RKO (cell line): ENCODE measurements at places on chromosomes 7 and 10.

DNA sequence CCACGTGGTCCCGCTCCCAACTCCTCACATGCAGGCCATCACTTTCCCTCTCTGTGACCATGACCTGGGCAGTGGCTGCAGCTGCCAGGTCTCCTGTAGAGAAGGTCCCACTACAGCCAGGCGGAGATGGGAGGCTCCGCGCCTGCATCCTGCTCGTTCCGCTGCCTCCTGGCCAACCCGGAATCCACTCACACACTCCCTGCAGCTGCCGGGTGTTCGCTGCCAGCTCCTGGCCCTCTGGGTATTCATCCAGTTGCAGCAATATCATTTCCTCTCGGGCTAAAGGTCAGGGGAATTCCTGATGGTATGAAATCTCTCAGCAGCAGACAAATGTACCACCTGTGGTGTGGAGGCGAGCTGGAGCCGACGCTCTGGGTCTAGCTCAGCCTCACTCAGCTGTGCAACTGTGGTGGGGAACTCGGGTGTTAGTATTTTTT, 65.7 kb downstream of the TLL2 start:
- no peak for DNase-seq

DNA sequence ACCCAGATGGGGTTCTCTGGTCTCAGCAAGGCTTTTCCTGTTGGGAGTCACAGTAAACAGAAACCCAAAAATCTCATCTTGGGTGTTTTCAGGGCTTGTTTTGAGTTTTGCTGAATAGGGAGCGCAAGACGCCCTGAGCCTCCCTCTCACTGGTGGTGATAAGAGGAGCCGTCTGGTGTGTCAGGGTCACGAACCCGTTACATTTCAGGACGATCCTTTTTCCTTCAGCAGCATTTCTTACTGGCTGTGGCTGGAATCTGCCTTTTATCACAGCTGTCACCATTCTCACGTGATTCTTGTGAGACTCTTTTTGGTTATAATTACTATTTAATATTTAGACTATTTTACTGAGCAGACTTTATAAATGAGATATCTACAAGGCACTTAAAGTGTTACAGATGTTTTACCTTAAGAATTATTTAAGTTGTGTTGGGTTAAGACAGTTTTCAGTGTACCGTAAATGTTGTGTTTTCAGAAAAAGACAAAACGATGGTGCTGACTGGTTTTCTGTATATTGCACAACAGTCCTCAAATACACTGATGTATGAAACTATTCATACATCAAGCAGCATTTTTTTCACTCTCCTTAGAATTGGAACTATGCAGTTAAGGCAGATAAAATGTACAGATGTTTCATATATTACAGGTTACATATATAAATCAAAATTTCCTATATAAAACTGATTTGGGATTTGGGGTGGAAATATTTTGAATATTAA, 2.2 kb upstream of the GET4 start:
- DNase-seq, result no peak

- peak; percentile 86 for DNase-seq
These were observed 188.6 kb downstream of the ETV1 start for GRCh38 chr7:13800694-13801448.

GRCh38 chr10:28316696-28317095, 13.8 kb upstream of the MPP7 start:
- no peak for DNase-seq

DNA sequence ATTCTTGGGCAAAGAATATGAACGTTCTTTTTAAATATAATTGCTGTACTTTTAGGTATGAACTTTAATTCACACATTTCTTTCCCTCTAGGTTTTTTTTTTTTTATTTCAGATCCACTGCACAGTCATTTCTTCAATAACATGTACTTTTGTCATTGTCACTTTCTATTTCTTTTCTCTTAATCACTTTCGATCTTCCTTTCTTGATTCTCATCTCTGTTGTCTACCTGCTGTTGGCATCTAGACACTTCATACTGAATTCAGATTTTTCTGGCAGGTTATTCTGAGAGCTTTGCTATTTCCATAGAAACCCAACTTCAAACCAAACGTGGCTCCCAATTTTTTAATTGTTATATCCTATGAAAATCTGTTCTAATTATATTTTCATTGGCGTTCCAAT, 211.7 kb upstream of the KLF6 start:
- DNase-seq, result no peak

DNA sequence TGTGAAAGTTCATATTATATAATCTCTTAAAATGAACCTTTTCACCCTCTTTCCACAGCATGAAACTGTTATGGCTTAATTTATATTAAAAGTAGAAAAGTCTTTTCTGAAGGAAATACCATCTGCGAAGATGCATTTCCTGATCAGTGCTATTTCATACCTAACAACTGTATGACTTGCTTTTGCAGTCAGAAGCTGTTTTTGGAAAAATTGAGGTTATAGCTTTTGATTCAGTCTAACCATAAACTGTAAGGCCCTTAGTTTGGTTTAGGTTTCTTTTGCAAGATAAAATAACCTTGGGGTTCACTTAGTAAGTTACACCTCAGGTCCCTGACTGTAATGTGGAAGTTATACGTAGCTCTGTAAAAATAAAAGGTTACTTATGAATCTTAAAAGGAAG, 22.7 kb upstream of the PARP12 start:
- DNase-seq, result no peak

DNA sequence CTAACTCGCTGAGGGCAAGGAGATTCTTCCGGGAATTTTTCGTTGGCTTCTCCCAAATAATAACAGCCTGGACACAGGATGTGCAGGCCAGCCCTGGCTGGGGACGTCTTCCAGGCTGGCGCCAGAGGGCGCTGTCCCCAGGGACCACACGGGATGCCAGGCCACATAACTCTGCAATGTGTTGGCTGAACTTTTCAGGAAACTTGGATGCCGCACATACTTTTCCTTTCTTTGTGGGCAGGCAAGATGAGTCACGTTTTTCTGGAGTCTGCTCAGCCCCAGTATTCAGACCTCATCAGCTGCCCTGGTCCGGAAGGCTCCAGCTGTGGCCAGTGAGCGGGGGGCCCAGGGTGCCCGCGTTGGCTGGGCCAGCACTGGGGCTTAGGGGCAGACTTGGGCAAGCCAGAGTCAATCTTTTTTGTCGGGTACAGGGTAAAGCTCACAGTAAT, 122.7 kb downstream of the PRKAG2 start:
- peak; percentile 100 for DNase-seq

DNA sequence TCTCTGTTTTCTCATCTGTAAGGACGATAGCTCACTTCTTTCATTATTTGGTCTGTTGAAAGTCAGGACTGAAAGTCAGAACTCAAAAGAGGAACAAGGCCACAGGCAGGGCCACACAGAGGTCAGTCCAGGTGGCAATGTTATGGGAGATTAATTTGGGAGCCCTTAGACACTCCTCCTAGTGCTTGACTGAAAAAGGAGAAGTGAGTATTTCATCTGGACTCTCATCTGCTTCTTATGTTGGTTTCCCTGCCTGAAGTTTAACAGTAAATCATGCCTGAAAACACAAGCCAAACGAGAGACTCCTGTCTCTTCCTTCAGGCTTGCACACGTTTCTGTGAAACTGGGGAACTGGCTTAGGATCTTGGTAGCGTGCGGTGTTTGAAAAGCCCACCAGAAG, 248.5 kb downstream of the BUB3 start:
- DNase-seq, result no peak

DNA sequence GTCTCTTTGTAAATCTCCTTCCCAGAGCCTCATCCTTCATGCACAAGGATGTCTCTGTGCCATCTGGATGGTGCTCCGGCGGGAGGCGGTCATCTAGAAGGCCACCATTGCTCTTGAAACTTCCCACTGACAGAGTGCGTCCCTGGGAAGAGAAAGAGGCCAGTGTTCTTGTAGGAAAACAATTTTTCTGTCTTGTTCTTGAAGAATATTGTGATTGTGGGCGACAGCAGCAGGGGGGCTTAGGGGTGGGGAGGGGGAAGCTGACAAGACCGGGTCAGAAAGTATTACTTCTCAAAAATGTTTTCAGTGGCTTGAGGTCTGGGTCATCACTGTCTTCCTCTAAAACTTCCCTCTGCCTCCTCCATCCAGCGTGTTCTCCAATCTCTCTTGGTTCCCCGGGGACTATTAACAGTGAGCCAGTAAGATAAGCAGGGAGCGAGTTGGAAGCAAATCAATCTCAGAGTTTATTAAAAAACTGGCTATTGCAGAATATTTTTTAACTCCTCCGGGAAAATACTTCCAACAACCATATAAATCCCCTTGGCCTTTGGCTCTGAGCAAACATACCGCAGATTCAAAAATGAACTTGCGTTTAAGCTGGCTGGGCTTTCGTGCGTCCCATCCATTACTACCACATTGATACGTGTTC, 597.8 kb upstream of the MGMT start:
- no peak for DNase-seq

GRCh38 chr7:106205621-106206222, 79.1 kb downstream of the NAMPT start:
- DNase-seq, result no peak

DNA sequence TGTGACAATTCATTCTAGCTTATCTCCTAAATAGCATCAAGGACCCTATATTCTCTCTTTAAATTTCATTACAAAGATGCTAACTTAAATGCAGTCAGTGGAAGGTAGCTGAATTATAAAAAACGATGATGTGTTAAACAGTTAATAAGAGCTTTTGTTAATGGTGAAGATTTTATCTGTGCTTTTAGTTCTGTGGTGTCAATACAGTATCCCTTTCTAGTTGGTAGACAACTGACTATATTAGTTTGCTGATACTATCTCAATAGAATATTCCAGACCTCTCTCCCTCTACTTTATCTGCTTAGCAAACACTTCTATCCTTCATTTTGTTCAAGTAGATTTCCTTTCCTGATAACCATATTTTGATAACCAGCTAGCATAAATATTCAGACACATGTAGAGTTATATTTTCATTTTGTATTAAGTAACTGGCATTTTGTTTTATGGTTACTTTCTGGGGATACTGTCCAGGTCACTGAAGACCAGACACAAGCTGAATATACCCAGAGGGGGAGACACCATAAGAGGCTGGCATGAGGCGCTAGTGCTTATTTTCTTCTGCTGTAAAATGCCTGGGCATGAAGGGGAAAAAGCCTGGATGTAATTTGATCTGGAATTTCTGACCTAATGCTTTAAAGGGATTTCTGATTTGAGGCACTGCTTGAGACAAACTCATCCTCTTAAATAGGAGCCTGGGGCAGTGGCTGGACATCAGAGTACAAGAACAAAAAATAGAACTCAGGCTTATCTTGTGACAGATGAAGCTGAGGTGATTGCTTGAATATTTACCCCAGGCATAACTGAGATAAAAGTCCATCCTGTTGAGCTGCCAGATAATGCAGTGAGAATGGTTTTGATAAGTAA, 197.5 kb downstream of the MALRD1 start:
- no peak for DNase-seq

DNA sequence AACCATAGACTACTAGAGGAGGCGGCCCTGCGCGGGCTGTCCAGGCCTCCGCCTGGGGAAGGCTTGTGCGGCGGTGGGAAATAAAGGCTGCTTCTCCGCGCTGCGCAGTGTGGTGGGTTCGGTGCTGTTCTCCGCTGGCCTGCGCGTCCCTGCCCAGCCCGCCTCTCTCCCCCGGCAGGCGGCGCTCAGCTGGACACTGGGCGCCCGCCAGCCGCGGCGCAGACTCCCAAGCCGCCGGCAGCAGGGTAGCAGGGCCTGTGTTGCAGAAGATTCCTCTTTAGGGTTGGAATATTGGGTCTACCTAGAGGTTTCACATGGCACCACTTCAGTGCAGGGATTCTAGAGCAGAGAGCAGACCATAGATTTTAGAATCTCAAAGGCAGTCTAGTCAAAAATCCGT, 66.1 kb upstream of the ZPBP start:
- no peak for DNase-seq

DNA sequence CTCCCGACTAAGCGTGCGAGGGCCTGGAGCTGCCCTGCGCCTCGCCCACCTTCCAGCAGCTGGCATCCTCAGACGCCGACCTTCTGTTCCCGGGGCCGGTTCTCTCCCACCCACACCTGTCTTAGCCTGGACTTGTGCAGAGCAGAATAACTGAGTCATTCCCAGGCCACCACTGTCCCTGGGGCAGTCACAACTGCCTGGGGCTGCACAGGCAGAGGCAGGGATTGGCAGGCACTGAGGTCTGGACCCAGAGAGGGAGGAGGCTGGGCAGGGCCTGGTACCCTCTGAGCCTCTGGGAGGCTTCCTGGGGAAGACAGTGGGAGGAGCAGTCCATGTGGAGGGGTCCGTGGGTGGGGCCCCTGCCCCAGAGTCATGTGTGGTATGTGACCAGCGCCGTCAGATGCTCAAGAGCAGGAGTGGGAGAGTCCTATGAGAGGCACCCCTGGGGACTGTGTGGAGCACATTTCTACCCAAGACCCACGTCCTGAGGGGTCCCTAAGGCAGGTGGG, 74.3 kb downstream of the NKX6-2 start:
- DNase-seq, result no peak

DNA sequence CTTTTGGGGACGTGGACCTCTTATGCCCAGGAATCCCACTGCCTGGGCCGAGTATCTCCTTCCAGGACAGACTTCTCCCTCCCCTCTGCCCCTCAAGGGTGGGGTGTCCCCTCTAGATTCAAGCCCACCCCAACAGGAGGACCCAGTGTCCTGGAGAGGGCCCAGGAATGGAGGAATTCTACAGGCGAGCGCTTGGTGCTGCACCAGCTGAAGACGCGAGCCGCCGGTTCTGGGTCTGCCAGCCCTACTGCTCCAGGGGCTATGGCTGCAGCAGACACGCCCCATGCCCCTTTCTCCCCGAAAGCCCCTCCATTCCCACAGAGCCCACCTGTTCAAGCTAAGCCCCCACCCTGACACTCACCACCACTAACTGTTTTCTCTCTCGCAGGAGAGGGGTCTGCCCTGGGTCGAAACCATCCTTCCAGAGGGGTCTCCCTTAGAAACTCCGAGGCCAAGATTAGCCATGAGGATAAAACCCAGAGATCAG, 8.6 kb downstream of the CRYGN start:
- no peak for DNase-seq

DNA sequence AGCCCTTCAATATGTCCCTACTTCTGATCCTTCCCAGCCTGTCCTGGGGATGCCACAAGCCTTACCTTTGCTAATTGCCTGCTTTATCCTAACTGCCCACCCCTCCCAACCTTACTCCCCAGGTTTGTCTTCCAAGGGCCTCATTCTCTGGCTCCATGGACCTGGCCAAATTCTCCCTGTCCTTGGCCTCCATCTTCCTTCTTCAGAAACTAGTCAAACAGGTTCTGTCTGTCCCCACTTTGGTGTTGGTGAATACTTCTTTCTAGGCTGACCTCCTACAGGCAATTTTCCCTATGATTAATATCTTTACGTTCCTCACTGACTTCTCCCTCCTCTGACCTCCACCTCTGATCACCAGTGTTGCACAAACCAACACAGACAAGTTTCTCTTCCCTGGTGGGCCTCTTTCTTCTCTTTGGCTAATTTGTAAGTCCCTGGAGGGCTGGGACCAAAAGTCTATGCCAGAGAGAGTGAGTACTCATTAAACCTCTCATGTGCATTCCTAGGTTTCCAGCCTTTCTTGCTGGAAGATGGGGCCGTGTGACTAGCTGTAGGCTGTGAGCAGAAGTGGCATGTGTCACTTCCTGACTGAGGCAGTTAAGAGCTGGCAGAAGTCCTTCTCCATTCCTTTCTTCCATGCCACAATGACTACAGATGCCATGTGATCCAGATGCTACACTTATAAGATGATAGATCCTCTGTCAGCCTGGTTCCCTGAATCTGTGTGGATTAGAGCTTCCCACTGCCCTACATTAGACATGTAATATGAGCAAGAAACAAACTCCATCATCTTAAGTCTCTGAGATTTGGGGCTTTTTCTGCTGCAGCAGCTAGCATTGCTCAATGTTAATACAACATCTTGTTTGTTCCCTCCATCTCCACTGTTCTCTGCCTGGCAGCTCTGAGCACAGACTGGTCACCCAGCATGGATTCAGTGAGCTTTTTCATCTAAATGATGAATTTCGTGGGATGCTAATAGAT, 382.7 kb downstream of the RPS24 start:
- DNase-seq, result peak; percentile 49
